Psoas muscle (tissue), 8 donors: ENCODE measurements at places on chromosomes 2 and 18. TPM values are rescaled to one million over a fixed set of nuclear protein-coding genes. Genes with fewer than 3 reads are reported as not detected.
A peak's percentile ranks its signal among the peaks of the same experiment; 100 is the strongest.

DUSP2 gene
- total RNA-seq: 2.1 TPM

FEV gene
- not detected for total RNA-seq

UCN gene
- 0.46 TPM for total RNA-seq

DNA sequence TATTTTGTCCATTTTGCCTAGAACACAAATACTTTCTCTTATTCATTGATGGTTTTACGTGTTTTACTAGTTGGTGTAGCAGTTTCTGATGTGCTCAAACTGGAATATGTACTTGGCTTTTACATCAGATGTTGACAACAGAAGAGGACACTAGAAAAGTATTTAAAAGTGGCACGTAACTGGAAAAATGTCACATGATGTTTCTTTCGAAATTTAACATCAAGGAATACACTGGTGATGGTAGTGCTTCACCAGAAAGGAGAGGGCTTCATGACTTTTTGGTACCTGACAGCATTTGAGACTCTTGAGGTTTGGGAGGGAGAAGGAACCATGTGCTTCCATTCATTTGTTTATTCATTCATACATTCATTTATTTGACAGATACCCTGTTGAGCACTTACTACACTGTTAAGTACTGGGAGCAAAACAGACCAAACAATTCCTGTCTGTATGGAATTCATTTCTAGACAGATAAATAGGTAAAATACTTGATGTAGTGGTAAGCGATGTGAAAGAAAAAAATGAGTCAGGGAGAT is 1.5 kb downstream of the GIGYF2 start:
- no peak for DNase-seq

SERPINB4 gene
- total RNA-seq: not detected

DNA sequence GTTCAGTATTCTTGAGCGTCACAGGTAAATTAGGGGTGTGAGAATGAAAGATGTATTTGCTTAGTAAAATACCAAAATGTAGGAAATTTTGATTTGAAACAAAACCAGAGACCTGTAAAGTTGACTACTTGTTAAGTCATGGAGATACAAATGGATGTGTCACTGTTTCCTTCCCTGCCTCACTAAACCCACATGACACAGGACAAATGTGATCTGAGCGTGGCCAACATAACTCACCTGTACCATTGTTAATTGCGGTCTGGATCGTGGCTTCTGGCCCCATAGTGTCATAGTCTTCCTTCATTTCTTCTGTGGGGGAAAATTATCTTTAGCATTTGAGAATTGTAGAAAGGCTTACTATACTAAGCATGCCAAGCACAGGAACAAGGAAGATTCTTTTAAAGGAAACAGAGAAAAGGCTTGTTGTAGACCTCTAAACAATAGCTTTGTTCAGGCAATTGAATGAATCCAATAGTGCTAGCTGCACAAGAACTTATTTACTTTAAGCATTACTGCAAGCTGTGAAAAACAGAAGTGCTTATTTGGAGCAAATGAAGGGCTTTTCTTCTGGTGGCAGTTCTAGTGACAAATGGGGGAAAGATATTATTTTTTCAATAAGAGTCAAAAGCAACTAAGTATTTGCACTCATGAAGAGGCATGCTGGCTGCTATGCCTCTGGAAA is 95.2 kb downstream of the ZEB2 start:
- DNase-seq: no peak

ASAP2 gene
- 9.0 TPM for total RNA-seq

GRCh38 chr2:198044777-198045176 is 240.4 kb downstream of the PLCL1 start:
- DNase-seq: no peak

- DNase-seq: no peak
Observed at GRCh38 chr2:144445196-144445595, 74.7 kb downstream of the ZEB2 start.

DNA sequence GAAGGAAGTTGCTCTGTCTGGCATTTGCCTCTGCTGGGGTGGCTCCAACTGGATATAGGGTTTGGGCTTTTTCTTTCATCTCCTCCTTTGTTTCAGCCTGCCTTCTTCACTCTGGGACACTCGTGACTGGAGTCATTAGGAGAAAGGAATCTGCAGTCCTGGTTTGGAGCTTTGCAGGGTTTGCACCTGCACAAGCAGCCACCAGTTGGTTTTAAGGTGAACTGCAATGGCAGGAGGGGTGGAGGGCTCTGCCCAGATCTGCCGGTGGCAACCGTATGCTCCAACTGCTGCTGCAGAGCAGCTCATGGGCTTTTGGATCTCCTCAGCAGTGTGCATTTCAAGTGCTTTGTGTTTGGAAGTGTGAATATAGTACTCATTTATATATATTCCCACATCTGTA is 131.3 kb upstream of the MGAT5 start:
- DNase-seq: no peak

DNA sequence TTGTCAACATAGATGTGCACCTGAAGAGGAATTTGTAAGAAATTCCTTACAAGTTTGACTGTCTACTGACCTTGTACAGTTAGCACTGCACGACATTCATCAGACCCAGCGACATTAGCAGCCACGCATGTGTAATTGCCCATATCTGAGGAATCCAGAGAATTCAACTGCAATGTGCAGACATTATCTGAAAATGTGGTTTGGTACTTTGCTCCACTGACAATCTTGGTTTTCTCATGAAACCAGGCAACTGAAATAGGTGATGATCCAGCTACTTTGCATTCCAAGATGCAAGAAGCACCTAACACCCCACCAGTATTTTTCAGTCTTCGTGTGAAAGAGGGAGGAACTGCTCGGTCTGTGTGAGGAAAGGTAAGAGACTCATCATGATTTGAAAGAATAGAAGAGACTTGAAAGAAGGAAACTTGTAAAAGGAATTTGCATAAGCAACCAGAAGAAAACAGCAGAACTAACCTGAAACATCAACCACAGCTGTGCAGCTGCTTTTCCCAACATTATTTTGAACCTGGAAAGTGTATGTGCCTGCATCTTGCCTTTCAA is 83.4 kb downstream of the TTN start:
- no peak for DNase-seq

DNA sequence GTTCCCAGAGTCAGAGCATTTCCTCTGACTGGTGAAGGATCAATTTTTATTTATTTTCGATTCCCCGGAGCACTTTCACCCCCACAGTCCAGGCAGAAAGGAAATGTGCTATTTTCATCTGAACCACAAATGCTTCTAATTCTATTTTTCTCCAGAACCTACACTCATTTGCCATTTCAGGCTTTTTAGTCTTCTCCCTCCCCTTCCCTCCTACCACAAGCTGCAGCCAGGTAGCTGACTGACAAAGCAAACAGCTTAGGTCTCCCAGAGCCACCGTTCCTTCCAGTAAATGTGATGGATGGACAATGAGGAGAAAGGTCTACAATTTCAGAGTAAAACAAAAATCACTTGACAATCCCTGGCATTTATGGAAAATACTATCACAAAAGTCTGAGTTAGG is 76.9 kb downstream of the KLF7 start:
- no peak for DNase-seq

GRCh38 chr2:44895061-44895460 is 46.4 kb upstream of the SIX3 start:
- DNase-seq: no peak

- DNase-seq: no peak
Observed at GRCh38 chr2:145256551-145256950, 736.6 kb upstream of the ZEB2 start.

DNA sequence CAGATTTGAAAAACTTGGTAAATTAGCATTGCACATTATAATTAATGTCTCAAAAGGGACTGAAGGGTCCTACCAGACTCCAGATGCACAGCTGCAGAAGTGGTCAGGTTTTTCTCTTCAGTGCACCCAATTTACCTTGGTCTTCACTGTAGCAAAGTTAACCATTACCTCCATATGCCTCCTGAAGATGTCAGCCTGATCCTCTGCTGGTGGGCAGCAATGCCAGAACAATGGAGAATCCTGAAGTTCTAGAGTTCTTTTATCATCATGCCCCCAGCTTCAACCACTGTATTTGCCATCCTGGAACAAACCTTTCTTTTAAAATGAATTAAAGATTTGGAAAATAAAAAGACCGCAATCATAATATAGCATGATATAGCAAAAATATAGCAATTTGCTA is 1774.8 kb upstream of the CELF4 start:
- no peak for DNase-seq

- DNase-seq: no peak
Observed at GRCh38 chr2:120431386-120432292, 85.7 kb downstream of the INHBB start.

CCDC74B gene
- total RNA-seq: not detected

GRCh38 chr2:10017313-10017941 is 25.9 kb upstream of the KLF11 start:
- no peak for DNase-seq

- DNase-seq: peak; percentile 56
Observed at GRCh38 chr18:12306752-12307700, 1.0 kb upstream of the TUBB6 start.

GRCh38 chr2:176566961-176567360 is 297.7 kb downstream of the MTX2 start:
- DNase-seq: no peak

GRCh38 chr2:130377491-130377890 is 21.6 kb downstream of the PTPN18 start:
- no peak for DNase-seq

GRCh38 chr2:156486147-156486546 is 50.0 kb downstream of the GPD2 start:
- no peak for DNase-seq

CEP192 gene
- 5.2 TPM for total RNA-seq

GRCh38 chr2:56199492-56199891 is 15.7 kb downstream of the CCDC85A start:
- no peak for DNase-seq
